CD4-positive, alpha-beta memory T cell (primary cell): ENCODE measurements at places on chromosomes 6 and 20. TPM values are rescaled to one million over a fixed set of nuclear protein-coding genes. Genes with fewer than 3 reads are reported as not detected.

DNA sequence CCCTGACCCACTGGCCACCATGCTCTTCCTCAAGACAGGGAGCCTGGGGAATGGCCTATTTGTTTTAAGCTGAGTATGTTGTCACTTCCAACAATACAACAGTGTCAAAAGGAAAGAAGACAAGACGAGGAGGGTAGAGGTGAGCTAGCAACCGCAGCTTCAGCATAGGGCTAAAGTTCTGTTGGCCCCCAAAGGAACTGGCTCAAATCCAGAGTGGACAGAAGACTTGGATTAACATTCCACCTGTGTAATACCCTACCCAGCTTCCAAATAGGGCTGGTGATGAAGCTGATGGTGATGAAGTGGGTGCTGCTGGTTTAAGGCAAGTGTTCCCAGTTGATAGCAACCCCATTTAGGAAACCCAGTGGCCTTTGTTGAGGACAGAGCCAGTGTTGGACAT lies 31.7 kb upstream of the KCNK5 start:
- H3K27me3 ChIP-seq, result peaks cover 4% of the 10 kb centered on the region
- H3K4me1 ChIP-seq, result no peaks in the 10 kb centered on the region
- H3K27ac ChIP-seq, result no peak overlapping the region
- H3K4me3 ChIP-seq, result no peak overlapping the region
- H3K36me3 ChIP-seq, result no peaks in the 10 kb centered on the region

DNA sequence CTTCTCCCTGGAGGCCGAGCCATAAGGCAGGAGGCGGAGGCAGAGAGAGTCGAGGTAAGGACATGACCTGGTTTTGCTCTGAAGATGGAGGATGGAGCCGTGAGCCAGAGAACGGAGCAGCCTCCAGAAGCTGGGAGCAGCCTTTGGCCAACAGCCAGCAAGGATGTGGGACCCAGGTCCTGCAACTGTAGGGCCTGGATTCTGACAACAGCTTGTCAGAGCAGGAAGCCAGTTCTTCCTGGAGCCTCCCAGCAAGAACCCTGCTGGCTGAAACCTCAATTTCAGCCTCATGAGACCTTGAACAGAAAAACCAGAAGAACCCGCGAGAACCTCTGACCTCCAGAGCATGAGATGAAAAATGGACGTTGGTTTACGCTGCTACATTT lies 13.4 kb upstream of the MRGBP start:
- H3K27me3 ChIP-seq, result no peaks in the 10 kb centered on the region
- no peak for DNase-seq
- no peaks in the 10 kb centered on the region for H3K36me3 ChIP-seq
- H3K4me3 ChIP-seq, result no peak overlapping the region
- no peak overlapping the region for H3K27ac ChIP-seq

DNA sequence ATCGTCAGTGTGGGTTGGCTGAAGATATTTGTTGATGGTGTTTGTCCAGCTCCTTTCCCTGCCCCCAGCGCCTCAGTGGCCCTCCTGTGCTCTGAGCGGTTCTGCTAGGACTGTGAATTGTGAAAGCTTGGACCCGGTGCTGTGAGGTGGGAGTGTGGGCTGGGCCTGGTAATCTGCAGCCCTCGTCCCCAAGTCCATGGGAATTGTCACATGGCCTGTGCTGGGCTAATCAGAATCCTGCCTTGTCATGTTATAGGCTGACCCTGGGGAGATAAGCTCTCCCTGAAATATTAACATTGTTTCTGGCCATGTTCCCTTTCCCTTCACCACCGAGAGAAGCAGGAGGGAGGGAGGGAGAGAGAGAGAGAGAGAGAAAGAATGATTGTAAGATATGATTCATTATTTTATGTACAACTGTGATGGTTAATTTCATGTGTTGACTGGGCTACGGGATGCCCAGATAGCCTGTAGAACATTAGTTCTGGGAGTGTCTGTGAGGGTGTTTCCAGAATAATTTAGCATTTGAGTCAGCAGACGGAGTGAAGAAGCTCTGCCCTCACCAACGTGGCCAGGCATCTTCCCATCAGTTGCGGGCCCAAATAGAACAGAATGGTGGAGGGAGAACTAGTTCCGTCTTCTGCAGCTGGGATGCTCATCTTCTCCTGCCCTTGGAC lies 62.4 kb downstream of the TFAP2C start:
- H3K4me1 ChIP-seq, result no peaks in the 10 kb centered on the region
- no peaks in the 10 kb centered on the region for H3K27me3 ChIP-seq
- no peaks in the 10 kb centered on the region for H3K36me3 ChIP-seq
- H3K4me3 ChIP-seq, result no peak overlapping the region
- DNase-seq, result no peak

DNA sequence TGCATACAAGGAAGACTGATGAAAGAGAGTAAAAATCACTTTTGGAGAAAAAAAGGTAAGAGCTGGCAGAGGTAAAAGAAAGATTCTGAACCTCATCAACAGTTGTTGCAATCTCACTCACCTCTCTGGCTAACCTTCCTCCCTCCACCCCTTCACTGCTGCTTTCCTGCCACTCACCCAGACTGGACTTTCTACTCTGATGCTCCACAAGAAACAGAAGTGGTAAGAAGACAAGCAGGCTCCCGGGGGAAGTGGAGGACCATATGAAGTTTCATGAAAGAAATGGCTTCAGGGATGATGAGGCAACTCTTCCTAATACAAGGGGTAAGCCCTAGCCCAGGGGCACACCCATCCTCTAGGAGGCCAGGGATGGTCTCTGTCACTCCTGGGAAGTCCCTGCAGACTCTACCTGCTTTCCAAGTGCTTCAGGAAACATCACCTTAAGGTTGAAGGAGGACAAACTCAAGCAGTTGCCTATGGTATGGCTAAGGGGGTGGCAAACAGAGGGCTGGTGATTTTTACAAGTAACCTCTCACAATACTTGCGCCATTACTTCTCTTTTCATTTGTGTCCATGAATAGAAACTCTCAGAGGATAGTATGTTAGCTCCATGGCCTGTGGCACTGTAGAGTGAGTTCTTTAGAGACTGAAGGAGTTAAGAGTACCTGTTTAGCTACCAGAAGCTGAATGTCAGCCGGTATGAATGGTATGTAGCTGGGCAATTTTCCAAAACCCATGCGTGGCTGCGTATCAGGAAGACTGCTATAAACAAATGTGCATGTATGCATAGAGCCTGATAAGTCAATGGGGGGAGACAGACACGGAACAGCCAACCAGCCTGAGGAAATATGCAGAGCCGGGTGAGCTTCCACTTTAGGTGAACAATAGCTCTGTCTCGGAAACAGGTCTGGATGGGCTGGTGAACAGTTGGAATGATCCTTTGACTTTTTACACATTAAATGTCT lies 112.0 kb downstream of the BACH2 start:
- no peak for DNase-seq
- H3K27me3 ChIP-seq, result no peaks in the 10 kb centered on the region
- H3K4me3 ChIP-seq, result no peak overlapping the region
- H3K4me1 ChIP-seq, result peaks cover 27% of the 10 kb centered on the region

DNA sequence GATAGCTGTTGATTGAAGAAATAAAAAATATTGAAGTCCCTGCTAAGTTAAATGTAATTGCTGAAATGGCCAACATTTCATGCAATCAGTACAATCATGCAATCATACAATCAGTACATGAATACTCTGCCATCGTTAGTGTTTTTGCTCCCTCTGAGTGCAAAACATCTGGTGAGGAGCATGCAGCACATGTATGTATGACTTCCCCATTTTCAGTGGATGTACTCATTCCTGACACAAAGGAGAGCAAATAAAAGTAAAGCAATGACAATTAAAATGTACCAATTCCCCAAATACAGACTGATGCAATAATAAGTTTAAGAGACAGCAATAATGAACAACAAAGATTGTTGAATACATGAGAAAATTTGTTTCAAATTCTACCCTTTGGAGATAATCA lies 140.7 kb downstream of the PLCB1 start:
- H3K27ac ChIP-seq, result no peak overlapping the region
- no peak overlapping the region for H3K4me3 ChIP-seq
- no peaks in the 10 kb centered on the region for H3K4me1 ChIP-seq
- no peaks in the 10 kb centered on the region for H3K36me3 ChIP-seq
- no peak for DNase-seq

DNA sequence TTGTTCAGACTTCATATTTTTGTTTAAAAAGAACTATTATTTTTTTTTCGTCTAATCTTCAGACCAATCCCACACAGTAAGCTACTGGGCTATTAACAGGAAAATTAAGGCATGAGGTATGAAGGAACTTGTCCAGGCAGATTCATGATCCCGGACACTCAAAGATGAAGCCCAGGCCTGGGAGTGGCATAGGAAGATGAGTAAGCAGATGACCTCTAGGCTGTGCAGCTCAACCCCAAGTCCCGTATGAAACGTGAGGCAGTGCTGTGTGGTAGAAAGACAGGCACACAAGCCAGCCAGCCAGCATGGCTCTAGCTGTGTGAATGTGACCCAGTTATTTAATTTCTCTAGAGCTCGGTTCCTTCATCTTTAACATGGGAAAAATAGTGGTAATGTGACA lies 231.9 kb downstream of the CLIC5 start:
- no peaks in the 10 kb centered on the region for H3K36me3 ChIP-seq
- DNase-seq, result no peak
- no peak overlapping the region for H3K4me3 ChIP-seq
- no peaks in the 10 kb centered on the region for H3K4me1 ChIP-seq
- H3K27ac ChIP-seq, result no peak overlapping the region
- H3K27me3 ChIP-seq, result no peaks in the 10 kb centered on the region

DNA sequence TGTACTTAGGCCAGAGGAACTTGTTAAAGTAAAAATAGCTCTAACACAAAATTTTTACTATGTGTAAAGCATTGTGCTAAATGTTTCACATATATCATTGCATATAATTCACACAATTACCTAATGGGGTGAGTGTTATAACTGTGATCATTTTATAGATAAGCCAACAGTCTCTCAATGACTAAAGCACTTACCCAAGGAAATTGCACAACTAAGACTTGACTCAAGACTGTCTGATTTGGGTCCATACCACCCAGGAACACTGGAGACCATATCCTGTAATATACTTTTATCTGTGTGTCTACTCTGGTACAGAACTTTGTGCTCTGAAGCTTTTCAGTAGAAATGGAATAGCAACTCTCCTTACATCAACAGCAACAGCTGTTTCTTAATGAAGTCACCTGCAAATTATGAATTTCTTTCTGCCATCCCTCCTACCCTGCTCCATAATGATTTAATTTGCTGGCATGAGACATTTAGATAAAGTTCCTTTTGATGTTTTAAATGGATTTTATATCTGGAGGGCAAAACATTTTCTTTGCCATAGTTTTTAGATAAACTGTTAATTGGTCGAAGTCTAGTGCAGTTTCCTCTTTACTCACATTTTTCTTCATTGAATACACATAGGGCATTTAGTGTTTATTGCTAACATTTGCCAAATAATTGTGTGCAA lies 47.5 kb downstream of the TSPYL4 start:
- no peaks in the 10 kb centered on the region for H3K36me3 ChIP-seq
- no peaks in the 10 kb centered on the region for H3K4me1 ChIP-seq
- DNase-seq, result no peak
- no peaks in the 10 kb centered on the region for H3K27me3 ChIP-seq
- no peak overlapping the region for H3K27ac ChIP-seq

DNA sequence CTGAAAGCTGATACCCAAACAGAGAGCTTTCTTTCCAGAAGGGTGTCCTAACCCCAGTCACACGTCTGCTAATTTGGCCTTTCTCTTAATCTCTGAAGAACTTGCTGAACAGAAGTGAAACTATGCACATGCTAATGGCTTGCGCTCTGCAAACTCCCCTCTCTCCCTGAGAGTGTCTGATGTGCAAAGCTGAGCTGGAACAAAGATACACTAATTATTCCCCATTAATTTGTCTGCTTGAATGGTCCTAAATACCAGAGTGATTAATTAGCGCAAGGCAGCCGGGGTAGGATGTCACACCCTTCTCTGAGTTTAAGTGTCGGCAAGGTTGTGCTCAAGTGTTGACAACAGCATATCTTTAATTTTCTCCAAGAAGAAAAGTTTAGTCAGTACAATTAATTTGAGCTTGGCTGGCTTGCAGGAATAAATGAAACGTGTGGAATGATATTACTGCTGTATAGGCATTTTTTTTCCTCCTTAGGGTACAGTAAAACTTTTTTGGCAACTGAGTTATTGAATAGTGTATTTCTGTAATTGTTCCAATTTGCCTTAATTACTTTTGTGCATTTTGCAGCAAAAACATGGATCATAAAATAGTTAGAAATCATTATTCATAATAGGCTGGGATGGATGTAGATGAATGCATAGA lies 715.9 kb upstream of the POU3F2 start:
- H3K4me1 ChIP-seq, result no peaks in the 10 kb centered on the region
- H3K27ac ChIP-seq, result no peak overlapping the region
- no peaks in the 10 kb centered on the region for H3K36me3 ChIP-seq
- no peaks in the 10 kb centered on the region for H3K27me3 ChIP-seq
- DNase-seq, result no peak

DNA sequence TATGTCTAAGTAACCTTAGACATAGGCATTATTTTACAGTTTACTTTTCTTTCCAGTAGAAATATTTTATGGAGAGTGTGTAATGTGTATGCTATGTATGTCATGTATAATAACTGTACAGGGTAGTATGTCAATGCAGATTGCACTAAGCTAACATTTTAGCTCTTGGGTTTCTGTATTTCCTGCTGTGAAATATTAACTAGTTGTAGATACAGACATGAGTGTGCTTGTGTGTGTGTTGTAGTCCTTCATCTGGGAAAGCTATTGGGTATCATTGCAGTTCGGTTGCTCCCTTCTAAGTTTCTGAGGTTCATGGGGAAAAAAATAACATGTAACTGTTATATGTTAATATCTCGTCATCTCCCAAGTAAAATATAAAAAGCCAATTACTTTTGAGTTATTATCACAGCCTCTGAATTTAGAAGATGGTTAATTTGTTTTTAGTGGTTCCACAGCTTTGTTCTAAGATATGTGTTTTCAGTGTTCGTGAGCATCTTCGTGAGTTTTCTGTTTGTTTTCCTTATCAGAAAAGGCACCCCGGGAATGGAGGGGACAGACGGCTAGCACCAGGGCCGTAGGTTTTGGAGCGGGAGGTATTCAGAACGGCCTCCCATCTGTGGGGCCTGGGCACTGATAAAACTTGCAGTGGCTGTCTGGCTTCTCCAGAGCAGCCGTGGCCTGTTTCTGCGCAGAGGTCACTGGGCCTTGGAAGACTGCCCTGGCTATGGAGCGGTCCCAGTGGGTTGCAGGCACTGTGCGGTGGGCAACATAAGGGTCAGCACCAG lies 215.0 kb downstream of the ARID1B start:
- no peak overlapping the region for H3K4me3 ChIP-seq
- DNase-seq, result no peak
- H3K27ac ChIP-seq, result no peak overlapping the region
- no peaks in the 10 kb centered on the region for H3K27me3 ChIP-seq
- no peaks in the 10 kb centered on the region for H3K36me3 ChIP-seq

GRCh38 chr20:20744170-20744725 lies 31.8 kb upstream of the RALGAPA2 start:
- H3K4me1 ChIP-seq, result no peaks in the 10 kb centered on the region
- H3K4me3 ChIP-seq, result no peak overlapping the region
- DNase-seq, result no peak
- H3K36me3 ChIP-seq, result no peaks in the 10 kb centered on the region
- H3K27me3 ChIP-seq, result no peaks in the 10 kb centered on the region

The POPDC3 gene
- total RNA-seq, result not detected

The SLC35D3 gene
- not detected for total RNA-seq

The DEFB124 gene
- not detected for total RNA-seq
